ENCODE measurements at places on chromosomes 7 and 10.

DNA sequence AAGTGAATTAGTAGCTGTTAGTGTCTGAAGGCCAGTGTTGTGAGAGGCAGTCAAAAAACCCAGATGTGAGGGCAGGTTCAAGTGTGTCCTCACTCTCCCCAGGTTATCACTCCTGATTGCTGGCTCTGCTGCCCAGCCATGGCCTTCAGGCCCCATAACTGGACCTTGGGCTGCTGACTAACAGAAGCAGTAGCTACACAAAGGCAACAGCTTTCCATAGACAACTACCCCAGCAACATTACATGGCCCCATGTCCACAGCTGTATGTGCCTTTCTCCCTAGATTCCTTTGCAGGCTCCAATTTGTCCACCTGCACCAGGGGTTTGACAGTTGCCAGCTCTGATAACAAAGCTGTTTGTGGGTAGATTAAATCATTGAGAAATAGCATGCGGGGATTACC is 297.8 kb downstream of the ARL4A start:
- DNase-seq, result no peak

DNA sequence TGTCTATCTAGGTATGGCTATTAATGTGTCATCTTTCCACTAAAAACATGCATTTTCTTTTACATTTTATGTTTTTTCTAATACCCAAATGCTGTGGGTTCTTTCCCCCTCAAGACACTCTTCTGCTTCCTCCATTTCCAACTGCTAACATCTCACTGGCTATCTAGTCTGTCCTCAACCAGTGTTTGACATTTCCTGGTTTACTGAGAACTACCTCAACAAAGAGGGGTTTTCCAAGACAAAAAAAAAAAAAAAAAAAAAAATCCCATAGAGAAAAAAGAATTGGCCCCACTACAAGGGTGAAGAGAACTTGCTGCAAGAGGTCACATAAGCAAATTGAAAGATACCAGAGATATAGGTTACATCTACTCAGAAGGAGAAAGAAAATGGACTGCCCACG is 359.7 kb downstream of the CRPPA start:
- DNase-seq, result no peak

- no peak for DNase-seq
Observed at GRCh38 chr10:116109481-116109880, 163.5 kb downstream of the GFRA1 start.

- no peak for DNase-seq
Observed at GRCh38 chr10:80199828-80200227, 5.5 kb downstream of the ANXA11 start.

GRCh38 chr7:91683823-91684222 is 196.7 kb downstream of the MTERF1 start:
- DNase-seq, result no peak
